ENCODE measurements at places on chromosomes 2 and 18.

DNA sequence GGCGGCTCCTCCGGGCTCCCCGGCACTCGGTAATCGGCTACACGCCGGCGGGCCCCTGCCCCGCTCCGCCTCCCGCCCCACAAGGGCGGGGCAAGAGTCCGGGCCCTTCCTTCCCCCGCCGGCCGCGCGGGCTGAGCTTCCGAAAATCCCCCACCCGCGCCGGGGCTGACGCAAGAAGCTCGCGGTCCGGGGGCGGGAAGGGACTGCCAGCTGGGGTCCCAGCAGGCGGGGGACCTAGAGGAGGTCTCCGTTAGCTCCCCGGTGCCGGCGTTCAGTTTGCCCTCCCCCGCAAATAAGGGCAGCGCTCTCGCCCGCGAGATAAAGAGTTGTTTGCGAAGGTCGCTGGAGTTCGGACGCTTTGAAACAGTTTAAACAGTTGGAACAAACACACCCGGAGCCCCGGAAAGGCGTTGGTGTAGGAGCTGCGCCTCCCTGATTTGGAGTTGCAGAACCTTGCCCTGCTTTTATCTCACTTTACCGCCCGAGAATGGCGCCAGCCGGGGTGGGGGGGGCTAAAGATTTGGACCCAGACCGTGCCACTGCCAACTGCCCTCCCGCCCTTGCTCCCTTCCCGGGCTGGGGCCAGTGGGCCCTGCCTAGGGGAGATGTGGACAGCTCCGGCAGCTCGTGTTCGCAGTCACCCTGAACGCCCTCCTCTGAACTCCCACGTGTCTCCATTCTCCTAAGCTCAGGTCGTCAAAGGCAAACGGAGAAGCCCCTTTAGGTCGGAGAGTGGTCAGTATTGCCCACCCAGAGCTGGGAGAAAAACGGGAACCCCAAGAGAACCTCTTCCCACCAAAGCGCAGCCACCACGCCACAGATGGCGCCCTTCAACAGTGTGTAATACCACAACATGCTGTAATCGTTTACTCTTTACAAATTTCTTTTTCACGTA lies at the start of gene NFE2L2:
NFE2L2 (minus strand) TSS at position 35 of the 895 bp plus-strand sequence. CDS start 151 bp downstream, outside the sequence.
- peak; percentile 95 for DNase-seq

DNA sequence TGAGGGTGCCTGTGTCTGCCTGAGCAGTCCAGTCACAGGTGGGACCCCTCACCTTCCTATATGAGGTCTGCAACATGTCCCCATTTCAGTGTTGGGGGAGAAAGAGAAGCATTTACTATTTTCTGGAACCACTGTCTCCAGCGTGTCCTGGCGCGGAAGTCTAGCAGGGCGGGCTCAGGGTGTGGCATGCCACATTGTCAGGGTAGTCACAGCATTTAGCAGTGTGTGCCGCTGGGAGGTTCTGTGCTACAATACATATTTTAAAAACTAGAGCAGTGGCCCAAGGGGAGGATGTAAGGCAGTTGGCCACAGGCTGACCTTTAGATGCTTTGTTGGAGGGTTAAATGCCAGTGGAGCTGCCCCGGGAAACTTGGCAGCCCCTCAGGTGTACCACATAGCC lies 12.5 kb downstream of the UBE2F start:
- DNase-seq, result no peak

- DNase-seq, result no peak
These were observed 83.6 kb upstream of the MGAT5 start for GRCh38 chr2:134170294-134170693.

GRCh38 chr2:118059919-118060478 lies 28.3 kb upstream of the INSIG2 start:
- no peak for DNase-seq

- DNase-seq, result no peak
These were observed 659.3 kb downstream of the LRRTM4 start for GRCh38 chr2:76862901-76863300.

GRCh38 chr18:37701967-37702366 lies 136.4 kb upstream of the CELF4 start:
- DNase-seq, result no peak

GRCh38 chr2:94999431-94999883 lies 26.1 kb upstream of the MAL start:
- no peak for DNase-seq

DNA sequence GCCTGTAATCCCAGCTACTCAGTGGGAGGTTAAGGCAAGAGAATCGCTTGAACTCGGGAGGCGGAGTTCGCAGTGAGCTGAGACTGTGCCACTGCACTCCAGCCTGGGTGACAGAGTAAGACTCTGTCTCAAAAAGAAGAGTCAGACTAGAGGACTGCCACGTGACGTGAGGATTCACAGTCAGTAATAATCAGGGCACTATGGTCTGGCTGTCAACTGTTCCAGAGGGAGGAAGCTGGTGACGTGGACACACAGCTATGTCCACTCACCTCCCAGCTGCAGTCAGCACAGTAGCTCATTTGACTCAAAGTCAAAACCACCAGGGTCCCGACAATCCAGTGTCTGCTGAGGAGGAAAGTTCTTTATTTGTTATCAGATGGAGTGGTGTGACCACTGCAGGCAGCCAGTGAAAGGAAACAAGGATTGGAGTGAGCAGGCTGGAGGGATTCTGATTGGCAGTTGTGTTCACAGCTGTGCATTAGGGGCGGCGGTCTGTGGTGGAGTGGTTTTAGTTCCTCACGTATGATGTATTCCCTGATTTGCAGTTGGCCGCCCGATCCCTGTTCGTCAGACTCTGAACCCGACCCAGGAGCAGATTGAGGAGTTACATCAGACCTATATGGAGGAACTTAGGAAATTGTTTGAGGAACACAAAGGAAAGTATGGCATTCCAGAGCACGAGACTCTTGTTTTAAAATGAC lies 37.9 kb downstream of the MOGAT1 start:
- DNase-seq, result peak; percentile 86

DNA sequence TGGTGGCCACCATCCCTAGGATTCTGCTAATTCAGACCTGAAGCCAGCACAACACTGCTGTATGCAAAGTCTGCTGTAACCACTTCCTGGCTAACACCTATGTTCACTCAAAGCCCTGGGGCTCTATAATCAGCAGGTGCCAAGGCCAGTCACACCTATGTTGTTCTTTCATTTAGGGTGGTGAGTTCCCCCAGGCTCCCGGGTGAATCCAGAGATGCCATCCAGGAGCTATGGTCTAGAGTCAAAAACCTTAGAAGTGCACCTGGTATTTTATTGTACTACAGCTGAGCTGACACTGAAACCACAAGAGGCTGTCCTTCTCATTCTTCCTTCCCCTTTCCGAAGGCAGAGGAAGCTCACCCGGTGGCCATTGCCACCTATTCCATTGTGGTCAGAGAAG lies 46.2 kb upstream of the CCDC141 start:
- no peak for DNase-seq

DNA sequence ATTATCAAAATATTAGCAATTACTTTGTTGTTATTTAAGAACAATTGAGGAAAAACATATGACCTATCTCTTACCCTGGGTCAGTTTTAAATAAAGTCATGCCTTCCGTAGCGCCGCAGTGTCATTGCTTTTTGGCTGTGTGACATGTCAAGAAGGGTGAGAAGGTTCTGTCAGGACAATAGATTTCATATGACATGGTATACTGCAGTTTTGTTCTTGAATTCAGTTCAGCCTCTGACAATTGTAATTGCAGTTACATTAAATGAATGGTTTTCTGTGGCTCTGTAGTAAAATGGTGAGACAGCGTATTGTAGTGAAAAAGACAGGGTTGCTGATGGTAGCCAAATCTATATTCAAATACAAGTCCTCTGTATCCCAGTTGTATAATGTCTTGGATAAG lies 307.2 kb downstream of the CDH2 start:
- DNase-seq, result no peak

DNA sequence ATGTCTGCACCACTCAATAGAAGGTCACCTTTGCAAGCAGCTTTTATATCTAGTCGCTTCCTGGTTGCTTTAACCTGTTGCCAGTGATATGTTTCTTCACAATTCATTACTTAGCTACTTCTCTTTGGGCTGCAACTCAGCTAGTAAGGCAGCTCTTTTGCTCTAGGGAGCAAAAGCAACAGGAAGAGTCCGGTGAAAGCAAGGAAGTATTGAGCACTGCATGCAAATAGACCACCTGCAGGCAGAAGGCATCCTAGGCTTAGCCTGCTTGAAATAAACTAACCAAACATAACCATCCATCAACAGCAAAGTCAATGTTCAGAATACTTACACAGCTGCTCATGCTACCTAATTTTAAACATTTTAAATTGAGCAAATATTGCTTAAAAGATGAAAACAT lies 529.2 kb upstream of the LINC00305 start:
- DNase-seq, result no peak

DNA sequence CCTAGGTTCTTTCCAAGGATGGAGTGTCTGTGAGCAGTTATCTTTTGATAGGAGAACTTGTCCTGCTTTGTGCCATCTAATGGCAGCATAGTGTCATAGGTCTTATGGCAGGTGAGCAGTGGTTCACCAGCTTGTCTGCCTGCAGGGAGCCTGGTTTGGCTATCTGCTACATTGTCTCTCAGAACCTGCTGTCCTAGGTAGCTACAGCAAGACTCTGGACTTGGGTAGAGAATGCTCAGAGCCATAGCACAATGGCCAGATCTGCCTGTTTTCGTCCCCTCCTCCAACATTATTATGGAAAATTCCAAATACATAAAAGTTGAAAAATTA lies 28.3 kb downstream of the AGFG1 start:
- no peak for DNase-seq

- DNase-seq, result no peak
These were observed 65.3 kb downstream of the MEMO1 start for GRCh38 chr2:31945572-31945935.

DNA sequence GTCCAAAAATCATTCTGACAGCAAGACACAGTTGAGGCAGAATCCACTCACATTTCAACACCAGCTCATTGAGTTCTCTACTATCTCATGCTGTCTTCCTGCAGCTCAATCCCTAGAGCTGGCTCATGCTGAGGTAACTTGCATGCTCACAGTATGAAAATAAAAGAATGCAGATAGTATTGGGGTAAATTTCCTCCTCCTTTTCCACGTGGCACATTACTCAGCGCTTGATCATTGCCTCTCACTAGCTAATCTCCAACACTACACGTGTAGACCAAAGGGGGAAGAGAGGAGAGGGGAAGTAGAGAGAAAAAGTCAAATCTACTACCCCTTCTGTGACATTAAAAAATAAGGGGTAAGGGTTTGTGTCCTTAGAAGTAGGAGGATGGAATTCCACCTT lies 300.6 kb downstream of the AFF3 start:
- DNase-seq, result no peak

DNA sequence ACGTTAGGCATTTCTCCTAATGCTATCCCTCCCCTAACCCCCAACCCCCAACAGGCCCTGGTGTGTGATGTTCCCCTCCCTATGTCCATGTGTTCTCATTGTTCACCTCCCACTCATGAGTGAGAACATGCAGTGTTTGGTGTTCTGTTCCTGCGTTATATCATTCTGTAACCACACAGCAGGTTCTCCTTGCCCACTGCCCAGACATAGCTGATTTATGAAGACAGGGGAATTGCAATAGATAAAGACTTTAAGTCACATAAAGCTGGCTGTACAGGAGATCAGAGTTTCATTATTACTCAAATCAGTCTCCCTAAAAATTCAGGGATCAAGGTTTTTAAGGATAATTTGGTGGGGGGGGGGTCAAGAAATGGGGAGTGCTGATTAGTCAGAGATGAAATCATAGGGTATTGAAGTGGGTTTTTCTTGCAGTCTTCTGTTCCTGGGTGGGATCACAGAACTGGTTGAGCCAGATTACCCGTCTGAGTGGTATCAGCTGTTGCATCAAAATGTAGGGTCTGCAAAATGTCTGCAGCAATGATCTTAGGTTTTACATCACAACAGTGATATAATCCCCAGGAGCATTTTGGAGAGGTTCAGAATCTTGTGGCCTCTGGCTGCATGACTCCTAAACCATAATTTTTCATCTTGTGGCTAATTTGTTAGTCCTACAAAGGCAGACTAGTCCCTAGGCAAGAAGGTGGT lies 392.1 kb upstream of the KCNJ3 start:
- no peak for DNase-seq

DNA sequence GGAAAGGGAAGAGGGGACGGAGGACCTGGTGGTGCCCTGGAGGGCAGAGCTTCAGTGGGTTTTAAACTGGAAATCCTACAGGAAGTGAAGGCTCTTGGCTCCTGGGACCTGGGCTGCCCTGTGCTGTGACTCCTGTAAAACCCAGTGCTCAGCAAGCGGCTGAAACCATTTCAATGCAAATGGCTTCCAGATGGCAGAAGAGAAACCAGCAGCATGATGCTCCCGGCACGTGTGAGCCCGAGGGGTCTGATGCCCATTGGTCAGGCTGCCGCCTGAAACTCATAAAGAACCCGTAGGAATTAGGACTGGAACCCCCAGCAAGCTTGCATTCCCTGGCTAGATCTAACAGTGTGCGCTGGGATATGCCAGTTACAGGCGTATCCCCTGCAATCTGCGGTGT lies 109.2 kb upstream of the THOC1 start:
- no peak for DNase-seq

GRCh38 chr18:12726331-12726730 lies 23.5 kb downstream of the PSMG2 start:
- no peak for DNase-seq

GRCh38 chr2:202387608-202388342 lies 11.6 kb downstream of the BMPR2 start:
- no peak for DNase-seq

GRCh38 chr18:52333860-52334259 lies 6.1 kb upstream of the DCC start:
- DNase-seq, result no peak

DNA sequence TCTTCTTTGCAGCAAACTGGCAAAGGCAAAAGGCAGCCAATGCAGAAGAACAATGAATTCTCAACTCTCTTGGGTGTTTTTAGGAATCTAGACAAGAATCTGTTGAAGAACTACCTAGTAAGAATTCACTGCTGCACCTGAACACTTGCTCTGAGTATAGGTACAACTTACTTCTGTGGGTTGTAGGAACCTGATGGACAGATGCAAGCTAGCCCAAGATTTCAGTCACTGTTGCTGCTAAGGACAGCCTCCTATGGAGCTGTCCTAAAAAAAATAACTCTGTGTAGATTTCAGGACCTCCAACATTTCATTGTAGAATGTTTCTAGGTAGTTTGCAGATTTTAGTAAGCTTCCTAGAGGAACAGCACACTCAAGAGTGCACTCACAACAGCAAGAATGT lies 363.5 kb downstream of the CBLN2 start:
- no peak for DNase-seq

GRCh38 chr2:39164089-39164488 lies 43.2 kb upstream of the SOS1 start:
- DNase-seq, result no peak

GRCh38 chr18:74244554-74244953 lies 47.2 kb downstream of the CYB5A start:
- no peak for DNase-seq

DNA sequence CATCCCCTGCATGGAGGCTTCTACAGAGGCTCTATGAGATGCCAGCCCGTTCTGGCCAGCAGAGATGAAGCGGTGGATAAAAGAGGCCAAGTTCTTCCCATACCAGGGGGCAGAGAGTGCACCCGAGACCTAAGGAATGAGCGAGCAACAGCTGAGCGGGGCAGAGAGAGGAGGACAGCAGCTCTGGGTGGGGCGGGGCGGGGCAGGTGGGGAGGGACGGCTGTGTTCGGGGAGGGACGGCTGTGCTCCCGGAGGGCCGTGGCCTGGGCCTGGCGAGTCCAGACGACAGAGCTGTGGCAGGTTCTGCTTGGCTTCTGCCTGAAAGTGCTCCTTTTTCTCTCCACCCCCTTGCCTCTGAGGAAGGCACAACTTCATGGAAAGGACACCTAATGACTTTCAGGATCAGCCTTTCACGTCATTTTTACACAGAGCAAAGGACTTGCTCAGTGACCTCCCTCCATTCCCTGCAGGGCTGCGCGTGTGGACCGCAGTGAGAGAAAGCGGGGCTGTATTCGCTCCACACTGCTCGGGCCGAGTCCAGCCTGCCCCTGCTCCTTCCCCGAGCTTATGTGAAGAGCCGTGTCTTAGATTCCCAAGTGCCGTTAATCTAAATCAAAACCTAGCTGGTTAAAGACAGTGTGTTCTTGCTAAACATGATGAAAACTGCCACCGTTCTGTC lies 232.9 kb downstream of the HDAC4 start:
- DNase-seq, result no peak

Data from globus pallidus (tissue), 1 donor.